ENCODE measurements at places on chromosomes 3 and 15.

- DNase-seq = no peak
Observed at GRCh38 chr3:63056932-63057331, 181.7 kb upstream of the CADPS start.

DNA sequence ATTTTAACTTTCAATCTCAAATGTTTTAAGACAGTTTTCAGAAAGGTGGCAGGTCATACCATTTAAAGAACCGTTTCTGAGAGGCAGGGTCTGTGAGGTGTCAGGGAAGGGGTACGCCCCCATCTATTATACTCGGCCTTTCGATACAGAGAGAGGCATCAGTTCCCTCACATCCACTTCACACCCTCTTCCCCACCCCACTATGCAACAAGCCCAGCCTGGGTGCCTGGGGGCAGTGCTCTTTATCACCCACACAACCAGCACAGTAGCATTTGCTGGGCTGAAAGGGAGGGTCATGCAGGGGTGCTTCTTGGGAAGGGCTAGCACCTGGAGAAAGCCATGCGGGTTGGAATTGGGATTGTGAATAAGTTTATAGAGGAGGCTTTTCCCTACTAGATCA is 56.0 kb upstream of the KCNMB2 start:
- no peak for DNase-seq

DNA sequence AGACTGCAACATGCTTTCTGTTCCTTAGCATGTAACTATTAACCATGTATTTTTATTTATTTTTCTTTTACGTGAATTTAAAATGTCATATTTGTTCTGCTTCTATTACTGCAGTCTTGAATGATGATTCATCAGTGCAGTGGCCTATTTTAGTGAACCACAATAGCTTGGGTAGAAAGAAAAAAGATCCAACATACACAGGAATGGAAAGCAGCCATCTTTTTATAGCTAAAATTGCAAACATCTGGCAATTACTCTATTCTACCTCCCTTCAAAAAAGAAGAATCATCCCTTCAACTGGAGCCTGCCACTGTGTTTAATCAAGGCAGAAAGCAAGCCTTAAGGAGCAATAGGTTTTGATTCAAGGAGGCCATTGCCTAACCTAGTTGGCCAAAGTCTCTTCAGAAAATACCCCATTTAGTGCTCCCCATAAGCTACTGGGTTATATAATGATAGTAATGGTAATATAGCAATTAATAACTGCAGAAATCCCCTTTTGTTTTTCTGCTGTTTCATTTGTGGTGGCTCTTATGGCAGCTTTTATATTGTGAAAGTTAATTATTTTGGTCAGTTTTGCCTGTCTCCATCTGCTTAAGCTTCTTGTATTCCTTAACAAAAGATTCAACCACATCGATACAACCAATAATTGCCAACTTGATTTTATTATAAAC is 267.3 kb downstream of the LPP start:
- DNase-seq = no peak

DNA sequence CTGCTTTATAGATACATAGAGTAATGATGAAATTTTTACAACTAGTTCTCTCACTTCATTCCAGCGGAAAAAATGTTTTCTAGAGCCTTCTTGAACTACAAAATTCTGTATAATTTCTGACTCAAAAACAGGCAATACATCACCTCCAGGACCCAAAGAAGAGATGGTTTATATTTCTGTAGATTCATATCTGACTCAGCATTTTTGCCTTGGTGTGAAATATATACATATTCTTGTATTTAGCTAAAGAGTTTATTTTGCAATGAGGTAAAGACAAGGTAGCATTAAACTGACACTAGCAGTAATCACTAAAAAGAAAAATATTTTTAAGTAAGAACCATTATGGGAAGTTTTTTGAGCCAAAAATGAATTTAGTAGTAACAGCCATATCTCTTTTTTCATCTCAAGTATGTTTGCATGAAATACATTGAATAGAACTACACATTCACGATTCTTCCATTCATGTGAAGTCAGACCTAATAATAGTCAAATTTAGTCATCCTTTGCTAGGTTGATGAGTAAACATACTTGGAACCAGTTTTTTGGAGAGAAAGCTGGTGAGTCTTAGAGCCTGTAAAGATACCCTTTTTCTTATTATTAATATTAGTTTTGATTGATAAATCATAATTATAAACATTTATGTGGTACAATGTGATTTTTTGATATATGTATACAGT is 31.6 kb downstream of the COL8A1 start:
- DNase-seq = no peak

- no peak for DNase-seq
Observed at GRCh38 chr15:73282567-73283365, 86.0 kb downstream of the HCN4 start.

GRCh38 chr15:62390791-62391640 is 225.9 kb upstream of the C2CD4B start:
- peak; percentile 14 for DNase-seq

- no peak for DNase-seq
Observed at GRCh38 chr15:48796930-48797329, 13.9 kb downstream of the CEP152 start.

GRCh38 chr3:122102191-122102935 is 47.2 kb downstream of the CD86 start:
- DNase-seq = peak; percentile 78

GRCh38 chr3:16545413-16546185 is 32.1 kb upstream of the RFTN1 start:
- DNase-seq = no peak

DNA sequence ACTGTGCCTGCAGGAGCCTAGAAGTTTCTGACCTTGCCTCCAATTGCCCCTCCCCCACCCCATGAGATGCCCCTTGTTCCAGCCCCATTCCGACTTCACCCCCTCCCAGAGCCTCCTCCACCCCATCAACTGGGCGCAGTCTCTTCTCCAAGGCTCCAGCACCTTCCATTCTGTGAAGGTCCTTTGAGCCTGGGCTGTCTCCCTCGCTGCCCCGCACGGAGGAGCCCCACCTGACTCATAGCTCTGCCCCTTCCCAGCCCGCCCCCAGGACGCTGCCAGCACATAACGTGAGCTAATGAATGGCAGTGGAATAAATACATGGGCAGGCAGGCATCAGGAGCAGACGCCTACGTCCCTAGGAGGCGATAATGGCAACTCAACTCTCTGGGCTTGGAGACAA is 113.1 kb downstream of the NUP210 start:
- DNase-seq = no peak

GRCh38 chr3:1661839-1662238 is 436.8 kb upstream of the CNTN4 start:
- DNase-seq = no peak

DNA sequence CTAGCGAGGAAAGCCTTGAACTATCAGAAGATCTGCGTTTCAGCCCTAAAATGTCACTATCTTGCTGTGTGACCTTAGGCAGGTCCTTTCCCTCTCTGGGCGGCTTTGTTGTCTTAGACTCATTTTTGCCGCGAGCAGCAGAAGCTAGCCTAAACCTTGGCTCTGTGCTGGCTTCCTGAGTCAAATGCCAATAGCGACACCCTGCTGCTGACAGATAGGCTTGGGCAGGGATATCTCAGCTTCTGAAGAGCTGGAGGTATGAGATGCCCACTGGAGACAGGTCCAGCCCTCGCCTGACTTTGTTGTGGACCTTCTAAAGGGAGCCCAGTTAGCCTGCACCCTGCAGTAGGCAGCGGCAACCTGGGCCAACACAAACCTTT is 1.3 kb downstream of the ADAMTSL3 start:
- DNase-seq = no peak

DNA sequence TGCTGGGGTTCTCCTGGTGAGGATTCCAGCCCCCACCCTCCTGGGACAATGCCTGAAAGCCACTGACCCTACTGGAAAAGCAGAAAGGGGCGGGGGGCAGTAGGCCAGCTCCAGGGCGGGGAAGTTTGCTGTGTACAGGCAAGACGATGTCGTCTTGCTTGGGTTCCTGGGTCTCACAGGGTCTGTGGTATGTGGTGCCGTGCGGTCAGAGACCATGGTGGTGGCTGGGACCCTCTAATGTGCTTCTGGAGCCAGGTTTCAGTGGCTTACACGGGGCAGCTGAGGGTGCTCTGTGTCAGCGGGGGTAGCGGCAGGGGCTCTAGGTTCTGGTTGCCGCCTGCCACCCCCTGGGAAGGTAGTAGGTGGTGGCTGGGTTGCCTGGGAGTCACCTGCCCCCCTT is 54.2 kb downstream of the RHCG start:
- DNase-seq = no peak

DNA sequence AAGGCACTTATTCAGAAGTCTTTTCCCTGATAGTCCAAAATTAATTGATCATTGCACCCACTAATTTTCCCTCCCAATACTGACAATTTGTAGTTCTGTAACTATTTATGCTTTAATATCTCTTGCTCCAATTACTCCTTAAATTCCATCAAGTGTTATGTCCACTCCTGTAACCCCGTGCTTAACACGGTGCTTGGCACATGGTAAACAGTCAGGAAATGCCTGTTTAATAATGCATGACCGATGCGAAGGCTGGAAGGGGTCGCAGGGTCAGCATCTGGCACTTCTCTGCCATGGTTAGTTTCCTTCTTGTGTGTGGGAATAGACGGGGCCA is 553 bp upstream of the SEC22A start:
- DNase-seq = no peak

- peak; percentile 37 for DNase-seq
Observed at GRCh38 chr3:113844622-113845222, 6.1 kb downstream of the GRAMD1C start.

- DNase-seq = peak; percentile 10
Observed at GRCh38 chr3:39220407-39221140, 28.2 kb upstream of the XIRP1 start.

DNA sequence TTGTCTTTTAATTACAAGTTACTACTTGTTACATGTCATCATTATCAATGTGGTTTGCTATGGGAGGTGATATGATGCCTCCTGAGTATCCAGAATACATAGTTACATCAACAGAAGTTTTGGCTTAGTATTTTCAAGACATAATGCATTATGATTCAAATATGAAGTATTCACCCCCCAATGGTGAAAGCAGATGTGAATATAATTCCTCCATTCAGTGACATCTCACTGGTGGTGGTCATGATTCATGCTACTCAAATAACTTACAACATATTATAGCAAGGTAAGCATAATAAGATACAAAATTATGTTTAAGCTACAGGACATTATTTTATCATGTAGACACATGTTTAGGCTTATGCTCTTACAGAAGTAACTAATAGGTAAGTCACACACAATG is 34.9 kb upstream of the TTBK2 start:
- no peak for DNase-seq

DNA sequence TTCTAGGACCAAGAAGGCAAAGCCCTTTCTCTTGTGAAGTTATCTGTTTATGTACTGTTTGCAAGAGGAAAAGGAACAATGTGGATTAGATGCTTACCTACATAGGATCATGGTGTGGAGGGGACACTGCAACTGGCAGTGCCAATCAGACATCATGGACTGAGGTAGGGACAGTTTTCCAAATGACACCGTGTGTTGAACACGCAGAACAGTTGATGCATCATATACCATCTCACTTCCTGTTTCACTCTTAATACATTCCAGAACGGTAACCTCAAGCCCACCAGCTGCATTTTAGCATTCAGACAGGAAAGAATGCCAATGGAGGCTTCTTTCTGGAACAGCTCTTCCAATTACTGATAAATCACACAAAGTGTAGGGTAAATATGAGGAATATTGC is 397.7 kb upstream of the LMCD1 start:
- DNase-seq = no peak

DNA sequence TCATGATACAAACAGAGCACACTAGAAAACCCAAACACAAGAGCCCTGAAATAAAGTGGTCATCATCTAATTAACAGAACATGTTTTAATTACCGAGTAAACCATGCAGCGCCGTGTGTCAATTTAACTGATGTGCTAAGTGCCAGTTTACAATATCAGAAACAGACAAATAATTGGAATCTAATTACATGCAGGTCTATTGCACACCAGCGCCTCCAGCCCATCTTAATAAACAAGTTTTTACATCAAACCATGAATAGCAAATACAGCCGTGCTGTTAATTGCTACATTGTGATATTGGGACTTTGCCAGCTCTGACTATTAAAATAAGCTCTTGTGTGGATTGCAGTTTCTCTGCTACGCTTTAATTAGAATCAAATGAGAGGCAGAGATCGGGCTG is 510.2 kb upstream of the MDFIC2 start:
- DNase-seq = no peak

DNA sequence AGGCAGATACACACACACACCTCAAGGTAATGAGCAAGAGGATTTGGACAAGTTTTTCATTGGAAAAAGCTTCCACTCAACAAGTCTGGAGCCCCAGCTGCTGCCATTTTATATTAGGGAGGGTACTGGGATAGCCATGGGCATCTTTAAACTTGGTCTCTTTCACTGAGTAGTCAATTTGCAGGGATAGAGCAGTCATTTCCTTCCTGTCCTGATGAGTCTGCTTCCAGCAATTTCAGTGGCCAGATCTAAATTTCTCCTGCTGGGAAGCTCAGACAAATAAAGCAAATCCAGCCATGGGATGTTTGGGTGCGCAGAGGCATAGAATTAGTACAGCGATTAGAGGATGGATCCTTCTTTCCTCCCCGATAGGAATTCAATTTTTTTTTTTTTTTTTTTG is 874 bp upstream of the ERC2 start:
- DNase-seq = no peak

- peak; percentile 45 for DNase-seq
Observed at GRCh38 chr3:170356596-170357175, 829 bp upstream of the SKIL start.

DNA sequence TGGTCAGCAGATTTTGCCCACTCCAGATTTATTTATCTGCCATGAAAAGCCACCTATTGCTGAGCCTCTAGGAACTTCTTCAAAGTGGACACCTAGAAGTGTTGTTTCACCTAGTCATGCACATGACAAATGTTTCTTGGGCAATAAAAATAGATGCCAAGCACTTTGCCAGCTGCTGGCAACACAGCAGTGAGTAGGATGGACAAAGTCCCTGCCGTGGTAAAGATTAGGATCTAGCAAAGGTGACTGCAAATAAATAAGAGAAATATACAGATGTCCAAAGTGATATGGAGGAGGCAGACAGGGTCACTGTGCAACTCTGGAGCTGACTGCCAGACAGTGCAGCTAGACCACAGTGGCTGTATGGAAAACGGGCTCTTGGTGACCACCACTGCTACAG is 137.9 kb downstream of the SUCLG2 start:
- DNase-seq = no peak

GRCh38 chr3:100992231-100993012 is 799 bp downstream of the ABI3BP start:
- DNase-seq = no peak

GRCh38 chr3:70086336-70086735 is 86.8 kb downstream of the SAMMSON start:
- DNase-seq = no peak

DNA sequence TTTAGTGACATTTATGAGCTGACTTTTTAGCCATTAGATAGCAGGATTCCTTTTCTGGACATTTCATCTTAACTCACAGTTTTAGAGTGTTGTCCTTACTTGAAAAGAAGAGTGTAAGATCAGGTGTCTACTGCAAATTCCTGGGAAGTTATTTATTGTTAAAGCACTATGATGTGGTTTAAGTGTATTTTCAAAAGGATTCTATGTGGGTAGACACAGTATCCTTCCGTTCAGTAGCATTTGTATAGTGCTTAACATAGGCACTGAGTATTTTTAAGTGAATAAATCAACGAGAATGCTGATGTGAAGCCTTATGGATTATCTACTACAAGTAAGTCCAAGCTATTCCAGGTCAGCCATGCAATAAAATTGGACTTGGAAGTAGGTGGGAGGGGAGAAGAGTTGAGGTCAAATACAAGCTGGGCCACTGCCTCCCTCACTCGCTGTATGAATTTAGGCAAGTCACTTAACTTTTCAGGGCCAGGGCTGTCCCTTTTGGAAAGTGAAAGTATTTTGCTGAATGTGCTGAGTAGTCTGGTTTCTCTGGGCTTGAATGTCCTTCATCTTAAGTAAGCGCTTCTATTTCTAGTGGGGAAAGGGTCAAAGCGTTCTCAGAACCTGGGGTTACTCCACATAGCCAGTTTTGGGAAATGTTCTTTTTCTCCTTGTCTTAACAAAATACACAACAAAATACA is 48.6 kb downstream of the GAP43 start:
- DNase-seq = no peak

Data from activated CD4-positive, alpha-beta T cell treated with anti-CD3 and anti-CD28 coated beads, Interleukin-2, amount 50 U/mL, for 16 hours (primary cell).